Activated CD8-positive, alpha-beta T cell treated with anti-CD3 and anti-CD28 coated beads, Interleukin-2, amount 10 ng/mL, durations not matched to agents 7 days and 5 days (primary cell): ENCODE measurements at places on chromosomes 2 and 18.

DNA sequence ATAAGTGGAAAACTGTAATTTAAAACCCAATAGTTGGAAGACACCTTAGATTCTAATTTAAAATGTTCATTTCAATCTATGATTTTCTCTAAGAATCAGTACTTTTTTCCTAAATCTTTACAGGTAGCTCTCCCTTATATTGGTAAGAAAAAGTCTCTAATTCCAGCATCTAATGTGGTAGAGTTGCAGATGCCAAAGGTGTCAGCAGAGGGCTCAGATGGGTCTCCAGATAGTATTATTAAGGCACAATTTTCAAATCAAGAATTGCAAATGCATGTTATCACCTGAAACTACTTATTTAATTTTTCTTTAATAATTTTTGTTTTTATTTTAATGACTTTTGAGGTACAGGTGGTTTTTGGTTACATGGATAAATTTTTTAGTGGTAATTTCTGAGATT lies 25.5 kb upstream of the ITGA4 start:
- H3K36me3 ChIP-seq, result peaks cover 17% of the 10 kb centered on the region
- no peaks in the 10 kb centered on the region for H3K27me3 ChIP-seq
- H3K27ac ChIP-seq, result no peak overlapping the region
- no peak for DNase-seq

DNA sequence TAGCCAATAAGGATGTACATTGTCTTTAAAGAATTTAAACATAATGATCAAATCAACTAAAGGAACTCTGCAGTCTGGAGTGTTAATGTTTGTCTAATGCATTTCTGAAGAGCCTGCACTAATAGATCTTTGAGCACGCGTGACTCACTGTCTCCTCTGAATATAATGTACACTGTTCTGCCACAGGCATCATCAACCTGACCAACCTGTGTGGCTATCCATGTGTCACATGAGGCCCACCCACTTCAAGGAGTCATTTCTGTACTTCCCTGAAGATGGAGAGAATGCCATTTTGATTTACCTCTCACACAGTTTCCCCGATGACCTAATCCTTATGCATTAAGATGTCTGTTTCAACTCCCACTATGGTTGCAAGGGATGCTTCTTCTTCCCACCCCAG lies 434.0 kb upstream of the SPHKAP start:
- H3K4me1 ChIP-seq, result no peaks in the 10 kb centered on the region
- no peaks in the 10 kb centered on the region for H3K36me3 ChIP-seq
- no peak overlapping the region for H3K4me3 ChIP-seq
- H3K27ac ChIP-seq, result no peak overlapping the region

- DNase-seq, result no peak
- H3K4me3 ChIP-seq, result no peak overlapping the region
- H3K27me3 ChIP-seq, result no peaks in the 10 kb centered on the region
- H3K4me1 ChIP-seq, result no peaks in the 10 kb centered on the region
- no peaks in the 10 kb centered on the region for H3K36me3 ChIP-seq
Observed at GRCh38 chr2:120486441-120486840, 140.5 kb downstream of the INHBB start.

DNA sequence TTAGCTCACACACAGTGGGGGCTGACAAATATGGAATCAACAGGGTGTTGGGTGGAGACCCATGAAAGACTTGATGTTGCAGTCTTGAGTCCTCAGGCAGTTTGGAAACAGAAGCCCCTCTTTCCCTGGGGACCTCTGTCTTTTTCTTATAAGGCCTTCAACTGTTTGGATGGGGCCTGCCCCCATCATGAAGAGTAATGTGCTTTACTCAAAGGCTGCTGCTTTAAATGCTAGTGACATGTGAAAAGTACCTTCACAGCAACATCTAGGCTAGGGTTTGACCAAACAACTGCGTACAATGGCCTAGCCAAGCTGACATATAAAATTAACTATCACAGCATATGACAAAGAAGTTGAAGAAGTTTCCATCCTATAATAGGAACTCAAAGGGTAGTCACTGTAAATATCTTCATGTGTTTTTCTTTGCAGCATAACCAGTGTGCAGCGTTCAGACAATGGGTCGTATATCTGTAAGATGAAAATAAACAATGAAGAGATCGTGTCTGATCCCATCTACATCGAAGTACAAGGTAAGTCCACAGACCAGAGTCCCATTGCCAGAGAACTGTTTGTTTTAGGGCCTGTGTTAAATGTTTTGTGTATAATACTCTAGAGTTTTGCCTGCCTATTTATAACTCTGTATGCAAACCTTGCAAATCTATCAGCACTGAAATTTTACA lies 46.3 kb downstream of the MERTK start:
- H3K36me3 ChIP-seq, result no peaks in the 10 kb centered on the region
- H3K27me3 ChIP-seq, result peaks cover 5% of the 10 kb centered on the region
- no peak overlapping the region for H3K4me3 ChIP-seq
- no peaks in the 10 kb centered on the region for H3K4me1 ChIP-seq

- H3K4me3 ChIP-seq, result no peak overlapping the region
- no peak for DNase-seq
- no peaks in the 10 kb centered on the region for H3K27me3 ChIP-seq
- H3K27ac ChIP-seq, result no peak overlapping the region
- H3K4me1 ChIP-seq, result no peaks in the 10 kb centered on the region
Observed at GRCh38 chr2:143440411-143441012, 311.3 kb downstream of the ARHGAP15 start.

DNA sequence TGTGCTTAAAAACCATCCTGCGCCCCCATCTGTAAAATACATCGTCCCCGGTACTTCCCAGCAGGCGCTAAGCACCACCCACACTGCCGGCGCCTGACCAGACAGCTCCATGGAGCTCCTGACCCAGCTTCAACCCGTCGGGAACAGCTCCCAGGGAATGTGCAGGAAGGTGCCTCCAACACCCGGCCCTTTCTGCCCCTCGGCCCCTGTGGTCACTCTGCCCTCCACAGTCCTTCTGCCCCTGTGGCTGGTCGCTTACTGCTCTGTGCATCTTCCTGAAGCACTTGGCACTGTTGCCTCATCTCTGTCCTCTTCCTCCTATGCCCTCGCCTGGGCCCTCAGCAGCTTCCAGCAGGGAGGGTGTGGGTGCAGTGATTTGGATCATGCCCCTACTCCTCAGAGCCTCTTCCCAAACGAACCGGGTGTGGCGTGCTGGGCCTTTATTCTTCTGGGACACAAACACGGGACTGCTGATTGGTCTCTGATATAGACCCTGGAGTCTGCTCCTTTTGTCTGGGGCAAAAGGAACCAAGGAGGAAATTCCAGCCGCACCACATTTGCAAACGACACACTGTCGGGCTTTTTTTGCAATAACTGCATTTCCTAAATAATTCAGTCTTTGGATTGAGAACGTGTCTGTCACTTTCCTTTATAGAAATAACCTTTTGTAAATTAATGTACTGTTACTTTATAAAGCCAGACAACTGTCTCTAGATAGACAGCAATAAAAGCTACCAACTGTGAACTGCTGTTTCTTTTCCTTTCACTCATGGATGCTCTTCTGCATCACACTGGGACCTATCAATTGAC lies 65.9 kb downstream of the ADI1 start:
- DNase-seq, result no peak
- no peaks in the 10 kb centered on the region for H3K27me3 ChIP-seq
- H3K4me1 ChIP-seq, result no peaks in the 10 kb centered on the region
- no peak overlapping the region for H3K4me3 ChIP-seq
- no peak overlapping the region for H3K27ac ChIP-seq

- no peak overlapping the region for H3K4me3 ChIP-seq
- no peaks in the 10 kb centered on the region for H3K36me3 ChIP-seq
- no peaks in the 10 kb centered on the region for H3K4me1 ChIP-seq
- H3K27ac ChIP-seq, result no peak overlapping the region
- H3K27me3 ChIP-seq, result peaks cover 13% of the 10 kb centered on the region
Observed at GRCh38 chr2:173590276-173590861, 235.7 kb downstream of the CDCA7 start.
